ENCODE measurements at places on chromosomes 6 and 20. TPM values are rescaled to one million over a fixed set of nuclear protein-coding genes. Genes with fewer than 3 reads are reported as not detected.

- no peak for DNase-seq
These were observed 21.8 kb upstream of the CCND3 start for GRCh38 chr6:41963371-41963770.

- DNase-seq: no peak
These were observed 235.6 kb upstream of the MOCS1 start for GRCh38 chr6:40169878-40170277.

DNA sequence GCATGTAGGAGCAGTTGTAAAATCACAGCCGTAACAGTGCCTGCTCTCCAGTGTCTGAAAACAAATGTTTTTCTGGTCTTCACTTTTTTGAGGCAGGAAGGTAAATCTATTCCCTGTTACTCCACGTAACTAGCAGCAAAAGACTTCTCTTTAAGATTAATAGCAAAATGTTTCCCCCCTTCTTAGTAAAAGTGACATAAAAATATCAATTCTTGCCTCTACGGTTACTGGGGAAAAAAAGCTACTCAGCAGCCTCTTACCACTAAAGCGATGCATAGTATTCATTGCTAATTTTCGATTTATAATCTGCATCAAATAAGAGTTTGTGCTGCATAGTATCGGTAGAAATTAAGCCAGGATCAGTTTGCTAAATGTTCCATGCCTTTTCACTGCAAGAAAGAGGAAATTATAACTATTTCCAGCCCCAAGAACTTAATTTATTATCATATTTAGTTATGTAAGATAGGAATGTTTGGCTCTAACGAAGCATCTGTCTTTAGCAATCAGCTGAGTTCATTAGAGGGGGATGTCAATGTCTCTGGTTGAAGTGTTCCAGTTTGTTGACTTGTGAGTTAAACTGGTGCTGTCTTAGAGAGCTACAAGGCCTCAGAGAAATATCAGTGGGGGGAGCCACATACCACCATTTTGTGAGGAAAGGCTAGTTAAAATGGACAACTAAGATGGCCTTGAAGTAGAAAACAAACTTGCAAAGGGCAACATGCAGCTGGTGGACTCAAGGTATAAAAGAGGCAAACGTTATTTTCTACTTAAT, 617 bp upstream of the TSPYL1 start:
- DNase-seq: no peak

- no peak for DNase-seq
These were observed 123.5 kb downstream of the RNF144B start for GRCh38 chr6:18510644-18511033.

- peak; percentile 35 for DNase-seq
These were observed 146.5 kb downstream of the PREX1 start for GRCh38 chr20:48681201-48681872.

GRCh38 chr20:13037727-13038126, 29.0 kb downstream of the SPTLC3 start:
- no peak for DNase-seq

DNA sequence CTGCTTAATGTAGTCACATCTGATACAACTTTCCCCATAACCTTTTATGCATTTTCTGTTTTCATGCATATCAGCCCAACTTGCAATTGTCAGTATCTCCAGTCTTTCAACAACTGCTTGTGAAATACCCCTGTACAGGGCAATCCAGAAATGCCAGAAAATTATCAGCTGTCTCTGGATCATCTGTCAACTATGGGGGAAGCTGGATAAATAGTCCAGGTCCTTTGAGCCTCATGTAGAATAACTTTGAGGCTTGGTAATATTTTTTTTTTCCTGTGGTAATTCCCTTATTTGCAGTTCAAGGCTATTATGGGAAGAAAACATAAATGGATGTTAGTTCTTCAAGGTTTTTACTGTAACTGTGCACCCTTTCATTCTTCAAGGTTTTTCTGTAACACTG, 6.2 kb downstream of the DEFB125 start:
- DNase-seq: no peak

- DNase-seq: no peak
These were observed 7.2 kb downstream of the PREX1 start for GRCh38 chr20:48820649-48820973.

- DNase-seq: peak; percentile 71
These were observed 252.7 kb upstream of the POU3F2 start for GRCh38 chr6:98581705-98582104.

- no peak for DNase-seq
These were observed 106.2 kb downstream of the MAP3K7 start for GRCh38 chr6:90480666-90481065.

Gene FAM83B
- total RNA-seq: 1.9 TPM

Gene FAM83D
- 2.1 TPM for total RNA-seq

Gene DUSP22
- total RNA-seq: 34.9 TPM

Gene PACRG
- total RNA-seq: 0.72 TPM

Gene CST4
- not detected for total RNA-seq
